ENCODE measurements at places on chromosomes 5 and 9.

GRCh38 chr9:89177012-89177943, 1.3 kb downstream of the SHC3 start:
- DNase-seq = no peak

DNA sequence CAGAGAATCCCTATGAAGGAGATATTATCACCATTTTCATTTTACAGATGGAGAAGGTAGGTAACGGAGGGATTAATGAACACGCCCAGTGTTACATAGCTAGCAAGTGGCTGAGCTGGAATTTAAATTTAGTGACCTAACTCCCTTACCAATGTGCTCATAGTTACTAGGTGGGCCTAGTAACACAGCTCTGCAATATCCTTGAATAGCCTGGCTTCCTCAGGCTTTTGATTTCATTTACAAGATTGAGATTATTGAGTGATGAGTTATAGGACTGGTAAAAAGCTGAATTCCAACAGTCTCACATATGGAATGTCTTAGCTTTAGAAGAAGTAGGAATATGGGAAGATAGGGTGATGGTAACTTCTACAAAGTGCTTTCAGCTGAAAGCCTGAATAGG, 336.3 kb upstream of the KIF2A start:
- DNase-seq = no peak

DNA sequence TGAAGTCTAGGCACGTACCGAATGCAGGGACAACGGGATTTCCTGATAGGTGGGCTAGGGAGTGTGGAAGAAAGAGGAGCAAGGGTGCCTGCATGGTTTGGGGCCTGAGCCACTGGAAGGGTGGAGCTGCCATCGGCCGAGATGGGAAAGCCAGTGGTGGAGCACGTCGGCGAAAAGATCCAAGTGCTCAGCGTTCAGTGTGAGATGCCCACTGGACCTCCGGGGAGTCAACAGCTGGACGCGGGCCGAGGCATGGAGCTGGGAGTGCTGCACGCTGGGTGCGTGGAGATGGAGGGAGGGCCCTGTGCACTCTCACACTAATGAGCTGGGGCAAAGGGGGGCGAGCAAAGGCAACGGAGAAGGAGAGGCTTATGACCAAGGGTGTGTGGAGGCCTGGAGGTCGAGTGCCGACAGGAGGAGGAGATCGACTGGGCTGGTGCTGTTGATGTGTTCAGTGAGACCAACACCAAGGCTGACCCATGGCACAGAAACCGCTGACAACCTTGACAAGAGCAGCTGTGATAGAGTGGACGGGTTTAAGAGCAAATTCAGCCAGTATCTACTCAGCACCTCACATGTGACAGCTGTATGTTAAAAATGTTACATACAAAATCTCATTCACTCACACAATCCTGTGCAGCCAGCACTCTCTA, 85.7 kb downstream of the STK10 start:
- no peak for DNase-seq

- DNase-seq = no peak
Measured at GRCh38 chr9:131649646-131650045, 90.2 kb downstream of the RAPGEF1 start.

DNA sequence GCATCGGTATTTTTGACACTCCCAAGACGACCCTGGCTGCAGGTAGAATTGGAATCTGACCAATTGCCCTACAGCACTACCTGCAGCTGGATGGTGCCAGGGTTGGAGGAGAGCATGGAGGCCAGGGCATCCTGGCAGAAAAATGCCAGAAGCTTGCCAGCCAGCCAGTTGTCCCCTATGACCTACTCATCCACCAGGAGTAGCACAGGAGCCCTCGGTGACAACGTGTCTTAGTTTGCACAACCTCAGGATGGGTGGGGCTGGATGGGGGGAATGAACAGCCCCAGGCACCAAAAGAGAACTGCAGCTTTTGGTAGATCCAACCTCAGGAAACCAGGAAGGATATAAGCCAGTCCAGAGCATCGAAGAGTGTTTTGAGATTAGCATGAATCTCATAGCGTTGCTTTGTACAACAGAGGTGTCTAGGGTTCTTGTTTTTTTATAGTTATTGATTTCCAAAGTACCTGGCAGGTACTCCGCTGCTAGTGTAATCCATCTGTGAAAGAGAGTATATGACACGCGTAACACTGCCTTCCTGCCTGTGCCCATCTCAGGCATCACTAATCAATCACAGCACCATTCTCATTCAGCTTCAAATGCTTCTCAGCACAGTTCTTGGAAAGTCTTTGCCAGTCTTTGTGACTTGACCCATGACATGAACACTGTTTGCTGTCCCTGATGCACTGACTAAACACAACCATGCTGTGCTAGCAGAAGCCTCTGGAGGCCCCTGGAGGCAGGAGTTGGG, 36.7 kb upstream of the ASS1 start:
- DNase-seq = no peak

DNA sequence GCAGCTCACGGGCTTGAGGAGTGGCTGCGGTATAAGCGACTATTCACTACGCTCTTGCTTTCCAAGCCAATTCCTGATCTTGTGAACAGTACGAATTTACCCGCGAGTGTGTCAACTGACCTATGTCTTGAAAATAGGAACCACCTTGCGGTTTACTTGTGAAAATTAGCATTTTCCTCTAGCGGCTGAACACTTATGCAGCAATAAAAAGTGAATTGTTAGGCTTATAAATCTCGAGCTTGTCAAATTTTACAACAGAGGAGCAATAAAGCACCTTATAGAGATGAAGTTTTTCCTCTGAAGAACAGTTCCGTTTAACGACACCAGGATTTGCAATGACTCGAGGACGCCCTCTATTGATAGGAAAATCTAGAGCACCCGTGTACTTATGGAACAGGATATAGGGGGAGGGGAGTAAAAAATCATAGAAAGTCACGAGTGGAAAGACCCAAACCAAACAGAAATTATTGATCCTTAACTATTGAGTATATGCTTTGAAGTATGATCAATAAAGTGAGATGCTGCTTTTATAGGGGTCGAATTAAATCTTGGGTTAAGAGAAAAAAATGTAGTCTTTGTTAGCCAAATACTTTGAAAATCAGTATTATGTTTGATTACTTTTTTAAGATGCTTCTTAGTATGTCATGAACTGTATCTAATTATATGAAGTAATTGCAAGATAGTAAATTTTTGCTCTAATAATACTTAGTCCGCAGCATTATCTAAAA, 1.9 kb upstream of the RGMB start:
- peak; percentile 56 for DNase-seq

DNA sequence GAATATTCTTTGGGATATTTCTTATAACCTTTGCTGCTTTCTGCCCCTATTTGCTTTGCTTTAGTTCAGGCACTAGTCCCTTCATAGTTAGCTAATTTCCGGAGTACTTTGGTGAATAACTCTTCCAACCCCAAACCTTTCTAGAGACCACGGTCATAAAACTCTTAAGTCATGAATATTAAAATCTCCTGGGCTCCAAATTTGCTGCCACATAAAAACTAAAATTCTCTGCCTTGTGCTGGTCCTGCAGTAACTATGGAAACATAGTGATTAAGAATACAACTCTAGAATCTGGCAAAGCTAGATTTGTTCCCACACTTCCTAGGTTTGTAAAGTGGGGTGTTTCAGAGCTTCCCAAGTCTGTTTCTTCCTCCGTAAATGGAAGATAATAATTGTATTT, 10.0 kb upstream of the ACTBL2 start:
- no peak for DNase-seq

DNA sequence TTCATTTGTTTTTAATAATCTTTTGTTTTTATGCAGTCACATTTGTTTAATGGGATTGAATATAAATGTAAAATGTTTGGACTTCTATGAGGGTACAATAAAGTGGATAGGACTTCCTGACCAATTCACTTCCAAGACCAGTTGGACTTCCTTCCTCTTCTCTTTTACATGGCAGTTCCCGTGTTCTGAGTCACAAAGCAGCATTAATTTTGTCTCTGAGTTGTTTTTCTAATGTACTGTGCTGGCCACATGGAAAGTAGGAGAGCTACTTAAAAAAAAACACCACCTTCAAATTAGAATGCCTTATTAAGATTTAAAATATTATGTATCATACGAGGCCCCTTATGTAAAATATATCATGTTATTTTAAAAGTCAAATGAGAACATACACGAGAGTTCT, 87.3 kb downstream of the CCDC171 start:
- no peak for DNase-seq

DNA sequence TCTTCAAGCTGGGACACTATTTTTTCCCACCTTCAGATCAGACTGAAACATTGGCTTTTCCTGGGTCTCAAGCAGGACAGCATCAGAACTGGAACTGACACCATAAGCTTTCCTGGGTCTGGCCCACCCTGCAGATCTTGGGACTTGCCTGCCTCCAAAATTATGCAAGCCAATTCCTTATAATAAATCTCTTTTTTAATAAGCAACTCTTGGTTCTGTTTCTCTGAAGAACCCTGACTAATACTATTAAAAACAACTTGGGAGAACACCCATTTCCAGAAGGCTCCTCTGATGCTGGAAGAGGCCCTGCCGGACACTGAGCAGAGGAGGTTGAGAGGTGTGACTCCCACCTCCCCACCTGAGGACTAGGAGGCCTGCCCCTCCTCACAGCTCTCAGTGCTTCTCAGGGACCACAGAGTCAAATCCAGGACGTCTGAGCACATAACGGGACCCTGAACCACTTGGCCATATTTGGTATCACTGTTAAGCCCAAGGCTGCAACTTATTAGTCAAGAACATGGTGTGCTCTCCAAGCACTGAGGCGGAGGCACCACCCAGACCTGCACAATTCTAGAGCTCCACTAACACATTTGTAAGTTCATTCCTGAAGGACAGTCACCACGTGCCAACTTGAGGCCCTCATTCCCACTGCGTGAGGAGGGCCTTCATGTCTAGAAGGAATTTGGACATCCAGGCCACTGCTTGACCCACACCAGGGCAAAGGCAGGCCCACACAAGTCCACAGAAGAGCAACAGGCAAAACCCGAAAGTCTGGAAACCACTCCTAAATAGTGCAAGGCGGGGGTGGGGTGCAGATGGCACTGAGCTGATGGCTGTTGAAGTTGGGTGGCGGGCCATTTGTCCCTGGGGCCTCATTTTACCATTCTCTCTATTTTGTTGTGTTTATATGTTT, 9.5 kb downstream of the SHC3 start:
- no peak for DNase-seq

DNA sequence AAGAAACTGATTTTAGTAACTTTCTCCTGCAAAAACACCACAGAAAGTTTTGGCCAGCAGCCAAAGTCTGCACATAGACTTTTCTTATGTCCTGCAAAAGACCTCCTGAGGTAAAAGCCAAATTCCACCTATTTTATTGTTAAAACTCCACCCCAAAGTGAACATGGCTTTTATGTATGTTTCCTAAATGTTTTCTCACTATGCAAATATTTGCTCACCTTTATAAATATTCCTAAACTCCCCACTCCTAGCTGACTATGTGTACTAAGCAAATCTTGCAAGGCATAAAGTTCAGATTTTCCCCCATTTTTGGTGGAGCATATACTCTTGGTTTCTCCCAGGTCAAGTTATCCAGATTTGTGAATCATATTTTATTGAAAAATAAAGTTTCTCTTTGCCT, 446.2 kb downstream of the DNAH5 start:
- DNase-seq = no peak

- no peak for DNase-seq
Measured at GRCh38 chr5:54480296-54480695, 24.8 kb downstream of the HSPB3 start.

DNA sequence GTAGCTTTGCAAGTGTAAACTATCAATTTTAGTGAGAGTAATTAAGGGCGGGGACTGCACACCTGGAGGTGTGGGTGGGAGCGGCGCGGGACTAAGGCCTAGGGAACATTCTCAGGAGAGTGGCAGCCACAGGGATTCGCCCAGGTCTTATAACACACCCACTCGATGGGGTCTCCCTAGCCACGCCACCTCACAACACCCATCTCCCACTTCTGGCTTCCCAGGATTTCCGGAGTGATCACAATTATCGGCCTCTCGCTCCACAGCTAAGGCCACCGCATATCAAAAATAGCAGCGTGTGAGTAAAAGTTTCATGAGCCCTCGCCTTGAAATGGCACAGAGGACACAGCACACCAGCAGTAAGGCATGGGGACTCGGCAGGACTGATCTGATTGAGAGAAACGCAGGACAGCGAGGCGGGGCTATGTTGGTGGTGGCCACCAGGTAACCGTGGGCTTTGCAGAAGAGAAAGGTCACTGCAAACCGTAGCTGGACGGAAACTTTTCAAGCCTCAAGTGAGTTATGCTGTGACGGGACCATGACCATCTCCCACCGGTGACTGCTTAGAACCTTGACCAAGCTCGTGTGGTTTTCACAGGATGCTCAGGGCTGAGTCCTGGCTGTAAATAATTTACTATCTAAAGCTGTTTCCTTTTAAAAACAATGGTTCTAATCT, 1.1 kb upstream of the LPAR1 start:
- no peak for DNase-seq

DNA sequence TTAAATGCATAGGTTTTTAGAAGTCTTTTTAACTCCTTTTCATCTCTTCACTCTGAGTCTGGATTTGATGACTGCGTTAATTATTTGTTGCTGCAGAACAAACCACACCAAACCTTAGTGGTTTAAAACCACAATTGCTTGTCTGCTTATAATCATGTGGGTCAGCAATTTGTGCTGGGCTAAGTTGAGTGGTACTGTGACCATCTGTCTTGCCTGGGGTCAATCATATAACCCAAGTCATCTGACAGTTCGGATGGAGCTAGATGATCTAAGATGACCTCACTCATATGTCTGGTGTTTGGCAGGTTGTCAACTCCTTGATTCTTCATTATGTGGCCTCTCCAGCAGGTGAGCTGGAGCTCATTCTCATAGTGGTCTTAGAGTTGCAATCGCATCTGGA, 219.1 kb upstream of the ELAVL2 start:
- no peak for DNase-seq

DNA sequence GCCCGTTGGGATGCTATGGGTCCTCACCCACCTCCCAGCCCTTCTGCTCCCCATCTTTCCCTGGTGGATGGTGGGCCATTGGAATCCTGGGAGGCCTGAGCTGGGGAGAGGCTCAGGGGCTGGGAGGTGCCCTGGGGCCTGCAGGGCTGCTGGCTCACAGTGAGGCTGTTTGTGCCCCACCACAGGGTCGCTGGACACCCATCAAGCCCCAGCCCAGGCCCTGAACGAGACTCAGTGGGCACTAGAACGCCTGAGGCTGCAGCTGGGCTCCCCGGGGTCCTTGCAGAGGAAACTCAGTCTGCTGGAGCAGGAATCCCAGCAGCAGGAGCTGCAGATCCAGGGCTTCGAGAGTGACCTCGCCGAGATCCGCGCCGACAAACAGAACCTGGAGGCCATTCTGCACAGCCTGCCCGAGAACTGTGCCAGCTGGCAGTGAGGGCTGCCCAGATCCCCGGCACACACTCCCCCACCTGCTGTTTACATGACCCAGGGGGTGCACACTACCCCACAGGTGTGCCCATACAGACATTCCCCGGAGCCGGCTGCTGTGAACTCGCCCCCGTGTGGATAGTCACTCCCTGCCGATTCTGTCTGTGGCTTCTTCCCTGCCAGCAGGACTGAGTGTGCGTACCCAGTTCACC, 4.9 kb upstream of the AIF1L start:
- DNase-seq = no peak

All from AG20443 (cell line).